Sigmoid colon (tissue), 7 donors: ENCODE measurements at places on chromosomes 12 and 14.
A peak's percentile ranks its signal among the peaks of the same experiment; 100 is the strongest.

DNA sequence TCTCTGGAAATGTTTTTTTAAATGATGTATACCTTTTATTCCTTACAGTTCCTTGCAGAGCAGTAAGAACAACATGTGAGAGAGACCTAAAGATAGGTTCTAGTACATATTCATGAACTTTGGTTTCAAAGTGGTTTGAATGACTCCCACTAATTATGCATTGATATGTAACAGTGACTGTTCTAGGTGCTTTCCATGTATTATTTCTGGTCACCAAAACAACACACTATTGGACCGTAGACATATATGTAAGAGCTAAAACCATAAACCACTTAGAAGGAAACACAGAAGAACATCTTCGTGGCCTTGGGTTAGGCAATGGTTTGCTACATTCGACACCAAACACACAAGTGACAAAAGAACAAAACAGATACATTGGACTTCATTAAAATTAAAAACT lies 37.9 kb downstream of the SOX5 start:
- H3K27me3 ChIP-seq: no peaks in the 10 kb centered on the region
- no peak for DNase-seq
- H3K4me3 ChIP-seq: no peak overlapping the region
- no peak overlapping the region for H3K27ac ChIP-seq
- no peaks in the 10 kb centered on the region for H3K4me1 ChIP-seq

GRCh38 chr12:132395192-132395907 lies 66.0 kb upstream of the GALNT9 start:
- peaks cover 14% of the 10 kb centered on the region for H3K27me3 ChIP-seq
- H3K4me3 ChIP-seq: no peak overlapping the region
- H3K27ac ChIP-seq: no peak overlapping the region
- H3K4me1 ChIP-seq: no peaks in the 10 kb centered on the region
- no peaks in the 10 kb centered on the region for H3K36me3 ChIP-seq

GRCh38 chr14:33776871-33777270 lies 174.0 kb downstream of the EGLN3 start:
- peaks cover 8% of the 10 kb centered on the region for H3K4me1 ChIP-seq
- DNase-seq: no peak
- no peaks in the 10 kb centered on the region for H3K27me3 ChIP-seq

DNA sequence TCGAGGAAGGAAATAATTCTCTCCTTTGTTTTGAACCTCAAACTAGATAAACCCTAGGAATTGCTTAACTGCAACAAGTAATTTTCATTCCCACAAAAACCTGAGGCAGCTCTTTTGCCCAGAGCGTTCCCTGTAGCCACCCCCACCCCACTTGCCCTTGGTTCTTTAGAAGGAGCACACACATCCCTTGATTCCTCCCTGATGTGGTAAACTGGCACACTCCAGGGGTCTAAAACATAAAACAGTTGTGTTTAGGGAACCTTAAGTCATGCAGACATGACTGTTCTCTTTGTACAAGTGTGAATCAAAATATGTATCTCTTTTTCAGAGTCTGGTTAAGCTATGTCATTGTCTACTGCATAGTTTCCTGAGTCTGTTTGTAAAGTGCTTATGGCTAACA lies 14.0 kb downstream of the MAPK1IP1L start:
- no peak overlapping the region for H3K4me3 ChIP-seq
- peak overlapping the region; percentile 56 for H3K27ac ChIP-seq
- H3K36me3 ChIP-seq: peaks cover 15% of the 10 kb centered on the region
- DNase-seq: no peak
- H3K4me1 ChIP-seq: no peaks in the 10 kb centered on the region

- no peaks in the 10 kb centered on the region for H3K27me3 ChIP-seq
- no peaks in the 10 kb centered on the region for H3K4me1 ChIP-seq
- no peak overlapping the region for H3K27ac ChIP-seq
- DNase-seq: no peak
- H3K4me3 ChIP-seq: no peak overlapping the region
Measured at GRCh38 chr12:1890119-1890703, 28.2 kb downstream of the CACNA2D4 start.

GRCh38 chr12:25553098-25553497 lies at the start of gene LMNTD1:
Gene LMNTD1 (minus strand): TSS chr12:25553283. CDS start chr12:25552959, 324 bp downstream.
- H3K4me3 ChIP-seq: no peak within 1 kb of the TSS
- no peaks in the 10 kb centered on the region for H3K36me3 ChIP-seq
